ENCODE measurements at places on chromosomes 16 and 17.

DNA sequence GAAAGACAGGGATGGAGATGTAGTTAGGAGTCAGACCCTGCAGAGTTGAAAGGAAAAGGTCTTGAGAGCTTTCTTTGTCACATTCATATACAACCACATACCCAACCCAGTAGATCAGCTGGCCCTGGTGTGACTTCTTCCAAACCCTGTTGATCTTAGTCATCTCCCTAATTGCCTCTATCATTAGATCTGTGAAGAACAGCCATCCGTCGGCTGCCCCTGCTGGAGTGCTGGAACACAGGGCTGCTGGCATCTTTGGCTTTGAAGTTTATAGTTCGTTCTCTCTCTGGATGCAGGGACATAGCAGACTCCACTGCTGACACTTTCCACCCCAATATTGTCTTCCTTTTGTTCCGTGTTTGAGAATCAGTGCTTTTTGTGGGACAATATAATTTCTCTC is 10.4 kb upstream of the SMG8 start:
- no peak for DNase-seq

GRCh38 chr16:60646631-60647030 is 1389.6 kb downstream of the CDH8 start:
- no peak for DNase-seq

DNA sequence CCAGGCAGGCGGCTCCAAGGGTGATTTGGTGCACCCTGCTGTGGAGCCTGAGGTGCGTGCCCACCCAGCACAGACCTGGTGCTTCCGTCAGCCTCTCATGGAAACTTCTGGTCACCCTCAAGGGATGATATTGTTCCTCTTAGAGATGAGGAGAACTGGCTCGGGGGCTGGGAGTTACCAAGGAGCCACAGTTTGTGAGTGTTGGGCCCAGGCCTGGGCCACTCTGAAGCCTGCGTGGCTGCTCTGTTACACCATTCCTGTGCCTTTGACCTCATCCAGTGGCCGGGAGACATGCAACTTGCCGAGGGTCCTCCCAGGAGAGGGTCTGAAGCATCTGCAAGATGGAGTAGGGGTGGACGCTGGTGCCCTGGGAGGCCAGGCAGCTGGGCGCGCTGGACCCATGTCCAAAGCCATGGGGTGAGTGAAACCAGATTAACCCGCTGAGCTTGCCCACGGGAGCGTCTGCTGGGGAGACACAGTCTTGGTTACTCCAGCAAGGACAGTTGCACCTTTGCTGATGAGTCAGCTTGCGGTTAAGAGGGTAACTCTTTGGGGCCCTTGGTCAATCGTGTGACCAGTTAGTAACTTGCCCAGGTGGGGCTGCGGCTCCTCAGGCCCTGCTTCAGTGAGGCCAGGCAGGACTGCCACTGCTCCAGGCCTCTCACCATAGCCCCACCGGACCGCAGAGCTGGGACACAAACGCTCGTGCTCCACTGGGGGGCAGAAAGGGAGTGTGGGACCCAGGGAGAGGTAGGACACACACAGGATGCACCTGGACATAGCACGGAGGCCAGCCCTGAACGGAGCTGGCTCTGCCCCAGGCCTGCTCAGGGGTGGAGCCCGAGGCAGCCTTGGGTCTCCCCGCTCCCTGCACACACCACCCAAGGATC is 7.5 kb downstream of the C16orf90 start:
- DNase-seq = no peak

DNA sequence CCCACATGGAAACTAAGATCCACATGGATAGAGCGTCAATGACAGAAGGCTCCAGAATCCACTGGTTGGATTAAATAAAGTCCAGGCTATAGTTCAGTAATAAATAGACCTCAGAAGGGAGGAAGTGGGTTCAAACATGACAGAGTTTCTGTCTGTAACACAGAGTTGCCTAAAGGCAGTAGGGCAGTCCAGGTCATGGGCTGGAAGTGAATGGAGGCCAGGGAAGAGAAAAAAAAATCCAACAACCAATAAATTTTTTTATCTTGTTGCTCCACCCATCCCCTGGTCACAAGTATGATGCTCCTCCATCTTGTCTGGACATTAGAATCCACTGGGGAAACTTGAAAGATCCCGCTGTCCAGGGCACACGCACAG is 92.4 kb downstream of the RGS9 start:
- DNase-seq = no peak

GRCh38 chr17:77310336-77310735 is 169.6 kb downstream of the SEC14L1 start:
- no peak for DNase-seq

DNA sequence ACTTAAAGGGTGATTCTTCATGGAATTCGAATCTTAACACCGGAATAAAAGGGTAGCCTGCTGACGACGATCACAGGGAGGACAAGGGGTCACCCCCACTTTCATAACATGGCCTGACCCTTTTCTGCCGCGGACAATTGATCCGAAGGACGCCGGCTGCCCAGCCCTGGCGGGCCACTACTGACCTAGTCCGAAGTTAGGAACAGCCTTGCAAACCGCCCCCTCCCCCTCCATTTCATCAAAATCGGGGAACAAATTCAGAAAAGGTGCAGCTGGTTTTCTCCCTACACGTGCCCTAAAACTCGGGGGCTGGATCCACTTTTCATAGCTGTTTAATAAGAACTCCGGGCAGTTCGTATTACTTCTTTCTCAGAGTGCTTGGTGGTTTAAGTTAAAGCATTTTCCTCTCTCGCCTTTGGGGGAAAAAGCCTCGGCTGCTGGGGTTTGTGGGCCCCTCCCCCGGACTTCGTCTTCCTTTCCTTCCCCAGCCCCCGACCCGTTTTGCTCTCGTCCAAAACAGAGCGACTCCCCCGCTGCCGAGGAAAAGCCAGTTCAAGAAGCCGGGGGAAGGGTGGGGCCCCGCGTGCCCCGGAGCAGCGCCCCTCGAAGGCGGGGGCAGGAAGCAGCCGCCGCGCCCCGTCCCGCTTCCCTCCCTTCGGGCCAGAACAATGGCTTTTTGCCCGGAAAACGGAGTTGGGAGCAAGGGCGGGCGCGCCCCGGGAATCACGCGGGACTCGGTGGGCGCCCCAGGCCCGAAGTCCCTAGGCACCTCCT is 641 bp upstream of the CBX2 start:
- no peak for DNase-seq

Data from CD4-positive, alpha-beta T cell treated with Interleukin-15 for 4 hours (primary cell).